Activated B cell treated with CpG ODN at 0.5 μM for 24 hours (primary cell): ENCODE measurements at places on chromosomes 7 and 10.

- no peak for DNase-seq
- H3K4me1 ChIP-seq = no peaks in the 10 kb centered on the region
- no peaks in the 10 kb centered on the region for H3K36me3 ChIP-seq
- no peak overlapping the region for H3K4me3 ChIP-seq
Measured at GRCh38 chr10:17547060-17547459, 70.1 kb downstream of the HACD1 start.

GRCh38 chr7:55065079-55065478 is 46.3 kb downstream of the EGFR start:
- H3K27ac ChIP-seq = no peak overlapping the region
- DNase-seq = no peak
- no peaks in the 10 kb centered on the region for H3K36me3 ChIP-seq
- H3K4me1 ChIP-seq = peaks cover 3% of the 10 kb centered on the region
- no peak overlapping the region for H3K4me3 ChIP-seq
- peaks cover 12% of the 10 kb centered on the region for H3K27me3 ChIP-seq

GRCh38 chr10:19889256-19889655 is 73.0 kb downstream of the PLXDC2 start:
- no peaks in the 10 kb centered on the region for H3K27me3 ChIP-seq
- H3K36me3 ChIP-seq = no peaks in the 10 kb centered on the region
- H3K27ac ChIP-seq = no peak overlapping the region
- no peak for DNase-seq

GRCh38 chr7:29853072-29853471 is 46.8 kb downstream of the WIPF3 start:
- no peak overlapping the region for H3K4me3 ChIP-seq
- no peaks in the 10 kb centered on the region for H3K36me3 ChIP-seq
- no peak for DNase-seq
- no peaks in the 10 kb centered on the region for H3K4me1 ChIP-seq

GRCh38 chr7:159113056-159113455 is 31.6 kb downstream of the VIPR2 start:
- no peak for DNase-seq
- H3K27ac ChIP-seq = no peak overlapping the region
- no peaks in the 10 kb centered on the region for H3K27me3 ChIP-seq
- H3K36me3 ChIP-seq = no peaks in the 10 kb centered on the region

DNA sequence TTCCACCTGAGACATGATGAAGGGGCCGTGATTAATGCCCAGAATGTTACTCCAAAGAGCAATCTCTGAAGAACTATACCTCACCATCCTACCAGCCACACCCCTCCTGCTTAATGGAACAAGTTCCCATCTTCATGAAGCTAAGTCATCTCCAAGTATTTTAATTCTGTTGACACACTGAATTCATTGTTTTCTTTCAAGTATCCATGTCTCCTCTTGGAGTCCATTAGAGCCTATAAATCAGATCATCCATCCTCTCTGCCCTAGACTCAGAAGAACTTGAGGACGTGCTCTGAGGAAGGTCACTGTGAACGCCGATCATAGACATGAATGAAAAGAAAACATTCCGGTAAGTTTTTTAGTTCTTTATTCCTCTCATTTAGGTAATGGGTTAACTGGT is 126.8 kb downstream of the RSU1 start:
- H3K36me3 ChIP-seq = peaks cover 40% of the 10 kb centered on the region
- no peaks in the 10 kb centered on the region for H3K4me1 ChIP-seq
- H3K27ac ChIP-seq = no peak overlapping the region
- H3K4me3 ChIP-seq = no peak overlapping the region
- no peak for DNase-seq
- no peaks in the 10 kb centered on the region for H3K27me3 ChIP-seq

DNA sequence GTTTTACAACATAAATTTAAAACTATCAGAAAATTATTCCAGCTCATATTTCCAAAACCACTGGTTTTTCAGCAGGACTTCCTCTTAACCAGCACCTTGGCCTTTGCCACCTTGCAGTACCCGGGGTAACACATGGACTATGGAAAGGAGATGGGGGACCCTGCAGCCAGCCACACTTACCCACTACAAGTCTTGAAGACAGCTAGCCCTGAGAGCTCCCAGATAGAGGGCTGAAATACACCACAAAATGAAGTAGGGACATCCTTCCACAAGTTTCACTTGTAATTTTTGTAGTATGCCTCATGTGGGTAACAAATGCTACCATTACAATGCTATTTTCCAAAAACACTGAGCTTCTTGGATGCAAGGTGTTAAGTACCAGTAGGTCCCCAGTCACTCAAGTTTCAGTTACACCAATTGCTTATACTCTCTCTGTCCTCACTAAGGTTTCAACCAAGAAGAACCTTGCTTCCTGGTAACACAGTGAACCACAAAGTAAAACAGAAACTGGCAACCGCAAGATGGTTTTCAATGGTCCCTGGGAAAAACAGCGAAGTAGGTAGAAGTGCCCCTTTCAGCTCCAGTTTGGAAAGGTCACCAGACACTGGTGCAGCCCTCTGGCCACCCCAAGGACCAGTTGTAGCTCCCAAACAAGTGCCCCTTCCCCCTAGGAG is 110.9 kb downstream of the SGMS1 start:
- peaks cover 18% of the 10 kb centered on the region for H3K36me3 ChIP-seq
- peaks cover 47% of the 10 kb centered on the region for H3K4me1 ChIP-seq
- no peak for DNase-seq
- peak overlapping the region; percentile 39 for H3K4me3 ChIP-seq

DNA sequence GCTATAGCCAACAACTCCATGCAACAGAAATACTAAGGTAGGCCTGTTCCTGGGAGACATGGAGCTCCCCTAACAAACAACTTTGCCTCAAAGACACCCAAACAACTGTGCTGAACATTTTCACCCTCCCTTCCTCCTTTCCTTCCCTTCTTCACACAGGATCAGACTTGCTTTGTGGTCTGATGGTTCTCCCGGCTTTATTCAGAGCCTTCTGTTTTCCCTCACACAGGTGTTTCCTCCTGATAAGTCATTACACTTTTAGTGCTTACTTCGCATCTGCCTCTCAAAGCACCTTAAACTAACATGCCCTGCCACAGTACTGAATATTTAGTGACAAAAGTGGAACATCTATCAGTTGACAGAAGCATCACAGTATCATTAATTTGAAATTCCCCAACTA is 56.3 kb upstream of the YAE1 start:
- peaks cover 8% of the 10 kb centered on the region for H3K4me1 ChIP-seq
- H3K4me3 ChIP-seq = no peak overlapping the region
- H3K27ac ChIP-seq = no peak overlapping the region
- H3K36me3 ChIP-seq = no peaks in the 10 kb centered on the region
- peaks cover 5% of the 10 kb centered on the region for H3K27me3 ChIP-seq
- DNase-seq = no peak

DNA sequence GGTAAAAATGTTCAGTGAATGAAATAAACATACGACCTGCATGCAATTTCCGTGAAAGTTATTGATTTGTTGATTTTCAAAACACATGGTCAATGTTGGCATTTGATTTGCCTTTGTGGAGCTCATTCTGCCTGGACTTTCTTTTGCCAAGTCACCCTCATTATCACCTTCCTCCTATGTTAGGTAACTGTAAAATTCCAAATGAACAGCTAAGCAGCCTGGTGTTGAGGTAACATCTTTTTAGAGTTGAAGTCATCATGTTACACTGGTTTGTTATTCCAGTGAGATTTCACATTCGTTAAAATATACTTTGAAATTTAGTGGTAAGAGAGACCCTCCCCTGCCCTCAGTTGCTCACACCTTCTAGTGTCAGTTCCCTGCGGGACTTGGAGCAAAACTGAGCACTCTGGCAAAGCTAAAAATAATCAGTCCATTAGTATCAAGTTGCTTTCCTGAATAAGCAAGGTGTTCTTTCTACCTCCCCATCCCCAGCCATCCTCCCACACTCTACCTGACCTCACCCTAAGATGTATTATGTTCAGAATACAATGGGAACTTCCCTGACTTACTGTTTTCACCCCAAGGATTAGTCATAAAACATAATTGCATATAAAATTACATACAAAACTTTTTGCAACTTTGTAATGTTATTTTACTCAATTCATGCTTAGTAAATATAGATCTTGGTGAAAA is 283.3 kb upstream of the SEMA3A start:
- no peak for DNase-seq
- no peaks in the 10 kb centered on the region for H3K36me3 ChIP-seq
- H3K27ac ChIP-seq = no peak overlapping the region
- no peaks in the 10 kb centered on the region for H3K4me1 ChIP-seq

GRCh38 chr7:2821161-2821841 is 22.8 kb downstream of the GNA12 start:
- DNase-seq = no peak
- H3K4me1 ChIP-seq = peaks cover 67% of the 10 kb centered on the region
- H3K36me3 ChIP-seq = peaks cover 7% of the 10 kb centered on the region
- H3K4me3 ChIP-seq = peak overlapping the region; percentile 74

GRCh38 chr10:35341521-35341920 is 5.2 kb downstream of the CCNY start:
- DNase-seq = no peak
- peak overlapping the region; percentile 89 for H3K27ac ChIP-seq
- peaks cover 62% of the 10 kb centered on the region for H3K4me1 ChIP-seq
- H3K4me3 ChIP-seq = peak overlapping the region; percentile 26
- H3K27me3 ChIP-seq = no peaks in the 10 kb centered on the region

- H3K4me3 ChIP-seq = no peak overlapping the region
- no peaks in the 10 kb centered on the region for H3K36me3 ChIP-seq
- H3K27ac ChIP-seq = no peak overlapping the region
Measured at GRCh38 chr7:44289341-44290251, 35.8 kb downstream of the CAMK2B start.

- H3K27ac ChIP-seq = no peak overlapping the region
- no peak for DNase-seq
- no peaks in the 10 kb centered on the region for H3K36me3 ChIP-seq
- no peak overlapping the region for H3K4me3 ChIP-seq
- H3K27me3 ChIP-seq = no peaks in the 10 kb centered on the region
- H3K4me1 ChIP-seq = no peaks in the 10 kb centered on the region
Measured at GRCh38 chr10:47246406-47247147, 53.4 kb upstream of the GDF10 start.

- no peaks in the 10 kb centered on the region for H3K27me3 ChIP-seq
- no peaks in the 10 kb centered on the region for H3K4me1 ChIP-seq
- H3K36me3 ChIP-seq = no peaks in the 10 kb centered on the region
- DNase-seq = no peak
- no peak overlapping the region for H3K27ac ChIP-seq
- no peak overlapping the region for H3K4me3 ChIP-seq
Measured at GRCh38 chr10:32153252-32153651, 97.0 kb upstream of the KIF5B start.

- no peak overlapping the region for H3K4me3 ChIP-seq
- H3K36me3 ChIP-seq = no peaks in the 10 kb centered on the region
- H3K27ac ChIP-seq = no peak overlapping the region
- no peaks in the 10 kb centered on the region for H3K27me3 ChIP-seq
Measured at GRCh38 chr7:158386355-158386618, 201.3 kb downstream of the PTPRN2 start.

- H3K4me1 ChIP-seq = no peaks in the 10 kb centered on the region
- DNase-seq = no peak
- H3K27ac ChIP-seq = no peak overlapping the region
Measured at GRCh38 chr7:137454246-137454724, 110.8 kb upstream of the PTN start.

DNA sequence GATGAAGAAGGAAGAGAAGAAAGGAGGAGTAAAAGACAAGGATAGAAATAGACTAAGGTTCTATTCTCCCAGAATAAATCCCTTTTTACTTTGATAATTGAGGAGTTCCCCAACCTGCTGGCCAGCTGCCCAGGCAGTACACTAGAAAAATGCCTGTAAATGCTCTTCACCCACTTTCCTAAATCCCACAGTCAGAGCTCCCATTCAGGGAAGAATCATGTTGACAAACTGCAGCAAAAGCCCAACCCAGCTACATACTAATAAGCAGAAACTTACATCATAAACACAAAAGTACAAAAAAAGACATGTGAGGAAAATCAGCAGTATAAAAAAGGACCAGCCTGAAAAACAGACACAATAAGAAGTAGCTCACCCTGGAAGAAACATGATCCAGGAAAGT is 15.8 kb upstream of the KDM7A start:
- H3K27ac ChIP-seq = no peak overlapping the region
- peaks cover 8% of the 10 kb centered on the region for H3K4me1 ChIP-seq
- H3K4me3 ChIP-seq = no peak overlapping the region
- no peak for DNase-seq
- no peaks in the 10 kb centered on the region for H3K36me3 ChIP-seq
- H3K27me3 ChIP-seq = no peaks in the 10 kb centered on the region

DNA sequence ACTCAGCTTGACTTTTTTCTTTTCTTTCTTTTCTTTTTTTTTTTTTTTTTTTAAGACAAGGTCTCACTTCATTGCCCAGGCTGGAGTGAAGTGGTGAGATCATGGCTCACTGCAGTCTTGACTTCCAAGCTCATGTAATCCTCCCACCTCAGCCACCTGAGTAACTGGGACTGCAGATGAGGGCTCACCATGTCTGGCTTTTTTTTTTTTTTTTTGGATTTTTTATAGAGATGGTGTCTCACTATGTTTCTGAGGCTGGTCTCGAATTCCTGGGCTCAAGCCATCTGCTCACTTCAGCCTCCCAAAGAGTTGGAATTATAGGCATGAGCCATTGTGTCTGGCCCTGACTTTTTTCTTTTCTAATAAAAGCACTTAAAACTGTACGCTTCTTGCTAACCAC is 358.2 kb upstream of the IGFBP3 start:
- no peak for DNase-seq
- H3K4me1 ChIP-seq = no peaks in the 10 kb centered on the region
- H3K27ac ChIP-seq = no peak overlapping the region
- H3K4me3 ChIP-seq = no peak overlapping the region
- no peaks in the 10 kb centered on the region for H3K36me3 ChIP-seq

DNA sequence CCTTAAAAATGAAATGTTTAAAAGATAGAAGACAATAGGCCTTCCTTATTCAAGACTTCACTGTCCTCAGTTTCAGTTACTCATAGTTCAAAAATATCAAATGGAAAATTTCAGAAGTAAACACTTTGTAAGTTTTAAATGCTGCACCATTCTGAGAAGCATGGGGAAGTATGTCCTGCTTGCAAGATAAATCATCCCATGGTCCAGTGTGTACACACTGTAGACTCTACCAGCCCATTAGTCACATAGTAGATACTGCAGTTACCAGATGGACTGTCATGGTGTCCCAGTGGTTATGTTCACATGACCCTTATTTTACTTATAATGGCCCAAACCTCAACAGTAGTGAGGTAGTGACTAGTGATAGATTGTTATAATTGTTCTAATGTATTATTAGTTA is 69.5 kb downstream of the PTPN12 start:
- DNase-seq = no peak
- no peaks in the 10 kb centered on the region for H3K4me1 ChIP-seq
- no peak overlapping the region for H3K4me3 ChIP-seq
- H3K27me3 ChIP-seq = no peaks in the 10 kb centered on the region
- no peak overlapping the region for H3K27ac ChIP-seq
- H3K36me3 ChIP-seq = peaks cover 37% of the 10 kb centered on the region
